Large intestine (tissue), 12 donors: ENCODE measurements at places on chromosomes 16 and 17. TPM values are rescaled to one million over a fixed set of nuclear protein-coding genes. Genes with fewer than 3 reads are reported as not detected.

DNA sequence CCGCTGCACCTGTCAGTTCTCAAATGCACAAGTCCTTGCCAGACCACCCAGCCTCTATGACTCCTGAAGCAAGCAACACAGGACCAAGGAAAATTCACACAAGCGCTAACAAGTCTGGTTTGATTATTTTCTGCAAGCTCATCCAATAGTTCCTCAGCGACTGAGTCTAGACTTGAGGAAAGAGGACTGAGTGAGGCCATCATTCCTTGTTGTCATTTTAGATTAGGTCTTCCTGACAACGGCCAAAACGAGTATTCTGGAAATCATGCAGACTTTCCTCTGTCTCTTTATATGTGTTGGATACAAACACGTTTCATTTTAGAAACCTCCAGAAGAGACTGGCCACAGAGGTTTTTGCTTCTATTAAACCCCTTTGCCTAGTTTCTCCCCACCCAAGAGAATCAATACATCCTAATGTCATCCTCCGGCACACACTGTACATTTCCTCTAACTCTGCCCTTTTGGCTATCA, 561 bp downstream of the CCDC47 start:
- peak; percentile 48 for DNase-seq

DNA sequence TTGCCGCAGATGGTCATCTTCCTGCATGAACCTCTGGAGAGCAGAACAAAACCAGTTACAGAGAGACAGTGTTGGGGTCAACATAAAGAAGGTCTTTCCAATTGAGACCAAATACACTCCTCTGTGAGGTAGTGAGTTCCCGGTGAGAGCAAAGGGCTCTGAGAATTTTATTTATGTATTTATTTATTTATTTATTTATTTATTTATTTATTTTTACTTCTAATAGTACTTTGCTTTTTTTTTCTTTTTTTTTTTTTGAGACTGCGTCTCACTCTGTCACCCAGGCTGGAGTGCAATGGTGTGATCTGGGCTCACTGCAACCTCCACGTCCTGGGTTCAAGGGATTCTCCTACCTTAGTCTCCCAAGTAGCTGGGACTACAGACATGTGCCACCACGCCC, 12.1 kb upstream of the COTL1 start:
- DNase-seq: no peak

Gene TBC1D3D
- polyA plus RNA-seq: not detected

- no peak for DNase-seq
Observed at GRCh38 chr17:77038884-77039555, 101.7 kb upstream of the SEC14L1 start.

DNA sequence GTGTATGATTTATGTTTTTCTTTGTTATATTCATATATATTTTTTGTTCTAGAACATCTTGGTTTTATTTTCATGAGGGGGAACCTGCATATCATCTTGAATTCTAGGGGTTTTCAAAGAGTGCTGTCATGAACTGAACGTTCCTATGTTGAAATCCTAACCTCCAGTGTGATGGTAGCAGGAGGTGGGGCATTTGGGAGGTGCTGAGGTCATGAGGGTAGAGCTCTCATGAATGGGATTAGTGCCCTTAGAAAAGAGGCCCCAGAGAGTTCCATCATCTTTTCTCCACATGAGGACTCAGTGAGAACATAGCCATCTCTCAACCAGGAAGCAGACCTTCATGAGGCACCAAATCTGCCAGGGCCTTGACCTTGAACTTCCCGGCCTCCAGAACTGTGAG, 34.6 kb upstream of the CCDC182 start:
- no peak for DNase-seq

DNA sequence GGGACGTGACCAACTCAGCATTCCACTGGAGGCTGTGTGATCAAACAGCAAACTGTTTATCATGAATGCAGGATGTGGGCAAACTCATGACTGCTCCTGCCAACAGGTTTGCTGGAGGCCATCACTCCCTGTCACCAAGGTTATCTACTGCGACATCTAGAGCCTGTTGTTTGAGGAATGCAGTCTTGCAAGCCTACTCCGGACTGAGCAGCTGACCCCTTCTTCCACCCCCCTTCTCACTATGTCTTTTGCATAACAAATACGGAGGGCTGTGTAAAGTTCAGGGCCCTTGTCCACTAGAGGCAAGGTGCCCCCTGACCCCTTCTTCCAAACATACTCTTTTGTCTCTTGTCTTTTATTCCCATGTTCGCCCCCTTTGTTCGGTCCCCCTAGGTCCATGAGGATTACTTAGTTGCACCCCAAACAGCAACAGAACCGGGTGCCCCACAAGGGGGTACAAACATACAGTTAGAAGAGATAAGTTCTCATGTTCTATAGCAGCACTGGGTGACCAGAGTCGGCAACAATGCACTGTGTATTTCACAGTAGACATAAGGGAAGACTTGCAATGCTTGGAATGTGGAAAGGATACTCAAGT, 28.7 kb downstream of the MEAK7 start:
- no peak for DNase-seq

Gene TEKT1
- polyA plus RNA-seq: 0.25 TPM

- no peak for DNase-seq
Observed at GRCh38 chr17:67509390-67510287, 132.6 kb downstream of the PITPNC1 start.

DNA sequence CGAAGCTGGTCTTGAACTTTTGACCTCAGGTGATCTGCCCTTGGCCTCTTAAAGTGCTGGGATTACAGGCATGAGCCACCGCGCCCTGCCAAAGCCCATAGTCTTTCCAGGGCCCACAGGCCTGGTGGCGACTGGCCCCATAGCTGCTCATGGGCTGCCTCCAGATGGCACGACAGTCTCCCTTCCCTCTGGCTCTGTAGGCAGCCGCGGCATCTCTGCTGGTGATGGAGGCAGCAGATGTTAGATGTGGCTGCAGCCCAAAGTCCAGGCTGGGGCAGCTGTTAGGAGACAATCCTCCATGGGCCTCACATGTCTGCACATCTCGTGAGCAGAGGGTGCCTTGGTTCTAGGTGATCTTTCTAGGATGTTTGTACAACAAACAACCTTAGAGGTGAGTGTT, 69.7 kb upstream of the DNAJA2 start:
- DNase-seq: no peak

- peak; percentile 90 for DNase-seq
Observed at GRCh38 chr17:35087731-35088355, 24.3 kb upstream of the RFFL start.

DNA sequence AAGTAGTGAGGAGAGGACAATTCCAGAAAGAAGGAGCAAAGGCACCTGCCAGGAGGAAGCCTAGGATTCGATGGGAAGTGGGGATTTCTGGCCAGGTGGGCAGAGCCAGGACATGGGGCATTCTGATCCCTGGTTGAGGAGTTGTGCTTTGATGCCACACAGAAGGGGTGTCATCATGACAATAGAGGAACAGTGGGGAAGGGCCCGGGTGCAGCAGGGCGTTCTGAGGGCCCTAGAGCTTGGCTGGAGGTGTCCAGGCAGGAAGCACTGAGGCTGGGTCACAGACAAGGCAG, 4.3 kb downstream of the EVPLL start:
- DNase-seq: no peak

- DNase-seq: no peak
Observed at GRCh38 chr17:65218261-65218660, 81.1 kb downstream of the RGS9 start.

- DNase-seq: no peak
Observed at GRCh38 chr16:27847030-27847550, 216.4 kb downstream of the GSG1L start.

Gene CDRT4
- polyA plus RNA-seq: 29.3 TPM

- no peak for DNase-seq
Observed at GRCh38 chr17:65230040-65230439, 92.9 kb downstream of the RGS9 start.

GRCh38 chr17:45889579-45889978, 4.8 kb upstream of the MAPT start:
- DNase-seq: no peak

DNA sequence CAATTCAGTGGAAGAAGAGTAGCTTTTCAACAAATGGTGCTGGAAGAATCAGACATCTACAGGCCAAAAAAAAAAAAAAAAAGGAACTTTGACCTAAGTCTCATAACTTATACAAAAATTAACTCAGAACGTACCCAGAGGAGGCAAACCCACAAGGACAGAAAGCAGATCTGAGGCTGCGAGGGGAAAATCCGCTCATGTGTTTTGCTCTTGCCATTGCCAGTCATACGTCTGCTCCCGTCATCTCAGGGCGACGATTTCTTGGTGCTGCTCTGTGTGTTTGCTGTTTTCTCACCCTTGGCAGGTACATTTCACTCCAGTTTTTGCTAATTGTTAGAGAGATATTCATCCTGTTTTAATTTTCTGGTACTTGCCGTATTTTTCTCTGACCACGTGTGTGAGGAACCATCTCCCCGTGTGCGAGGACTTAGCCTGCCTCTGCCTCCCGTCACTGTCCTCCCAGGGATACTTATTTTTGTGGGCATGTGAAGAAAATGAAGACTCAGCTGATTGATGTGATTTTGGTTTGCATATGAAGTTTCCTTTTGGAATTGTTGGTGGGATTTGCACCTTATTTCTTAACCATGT, 33.4 kb upstream of the ACSF3 start:
- no peak for DNase-seq

Gene ANKRD13B
- 8.2 TPM for polyA plus RNA-seq

Gene KREMEN2
- polyA plus RNA-seq: 0.66 TPM

- no peak for DNase-seq
Observed at GRCh38 chr17:36614933-36615332, 13.6 kb downstream of the MRM1 start.

DNA sequence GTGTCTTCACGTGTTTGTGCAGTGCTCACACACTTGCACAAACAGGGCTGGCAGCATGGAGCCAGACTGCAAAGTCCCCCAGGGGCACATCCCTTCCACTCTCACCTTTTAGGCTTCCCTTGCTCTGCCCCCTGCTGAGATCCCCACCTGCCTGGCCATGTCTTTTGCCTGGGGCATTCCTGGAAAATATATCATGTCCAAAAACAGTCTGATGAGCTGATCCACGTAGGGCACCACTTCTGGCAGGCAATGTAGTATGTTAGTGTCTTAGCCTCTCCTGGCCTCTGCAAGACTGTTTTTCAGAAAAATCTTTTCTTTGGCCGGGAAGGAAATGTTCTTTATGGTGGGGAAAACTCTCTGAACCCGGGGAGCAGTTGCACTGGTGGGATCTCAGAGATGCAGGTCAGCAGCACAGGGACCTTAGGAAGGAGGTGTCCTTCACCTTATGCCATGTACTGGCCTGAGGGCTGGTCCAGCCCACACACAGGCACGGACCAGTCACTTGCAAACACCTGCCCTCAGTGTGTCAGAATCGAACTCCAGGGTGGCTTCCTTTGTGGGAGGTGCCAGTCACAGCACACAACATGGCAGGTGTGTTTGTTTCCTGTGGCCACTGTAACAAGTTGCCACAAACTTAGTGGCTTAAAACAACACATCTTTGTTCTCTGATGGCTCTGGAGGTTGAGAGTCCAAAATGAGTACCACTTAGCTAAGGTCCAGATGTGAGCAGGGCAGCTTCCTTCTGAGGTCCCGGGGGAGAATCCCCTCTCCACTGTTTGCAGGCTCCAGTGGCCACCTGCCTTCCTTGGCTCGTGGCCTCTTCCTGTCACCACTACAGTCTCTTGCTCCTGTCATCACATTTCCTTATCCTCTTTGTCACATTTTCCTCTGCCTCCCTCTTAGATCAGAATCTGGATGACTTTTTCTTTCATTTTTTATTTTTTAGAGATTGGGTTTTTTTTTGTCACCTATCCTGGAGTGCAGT, 46.6 kb downstream of the MPRIP start:
- no peak for DNase-seq

- no peak for DNase-seq
Observed at GRCh38 chr17:11954936-11955335, 42.3 kb downstream of the ZNF18 start.

- DNase-seq: no peak
Observed at GRCh38 chr16:81831722-81832126, 52.6 kb downstream of the PLCG2 start.

GRCh38 chr17:39599004-39599664, 8.6 kb downstream of the NEUROD2 start:
- DNase-seq: no peak

DNA sequence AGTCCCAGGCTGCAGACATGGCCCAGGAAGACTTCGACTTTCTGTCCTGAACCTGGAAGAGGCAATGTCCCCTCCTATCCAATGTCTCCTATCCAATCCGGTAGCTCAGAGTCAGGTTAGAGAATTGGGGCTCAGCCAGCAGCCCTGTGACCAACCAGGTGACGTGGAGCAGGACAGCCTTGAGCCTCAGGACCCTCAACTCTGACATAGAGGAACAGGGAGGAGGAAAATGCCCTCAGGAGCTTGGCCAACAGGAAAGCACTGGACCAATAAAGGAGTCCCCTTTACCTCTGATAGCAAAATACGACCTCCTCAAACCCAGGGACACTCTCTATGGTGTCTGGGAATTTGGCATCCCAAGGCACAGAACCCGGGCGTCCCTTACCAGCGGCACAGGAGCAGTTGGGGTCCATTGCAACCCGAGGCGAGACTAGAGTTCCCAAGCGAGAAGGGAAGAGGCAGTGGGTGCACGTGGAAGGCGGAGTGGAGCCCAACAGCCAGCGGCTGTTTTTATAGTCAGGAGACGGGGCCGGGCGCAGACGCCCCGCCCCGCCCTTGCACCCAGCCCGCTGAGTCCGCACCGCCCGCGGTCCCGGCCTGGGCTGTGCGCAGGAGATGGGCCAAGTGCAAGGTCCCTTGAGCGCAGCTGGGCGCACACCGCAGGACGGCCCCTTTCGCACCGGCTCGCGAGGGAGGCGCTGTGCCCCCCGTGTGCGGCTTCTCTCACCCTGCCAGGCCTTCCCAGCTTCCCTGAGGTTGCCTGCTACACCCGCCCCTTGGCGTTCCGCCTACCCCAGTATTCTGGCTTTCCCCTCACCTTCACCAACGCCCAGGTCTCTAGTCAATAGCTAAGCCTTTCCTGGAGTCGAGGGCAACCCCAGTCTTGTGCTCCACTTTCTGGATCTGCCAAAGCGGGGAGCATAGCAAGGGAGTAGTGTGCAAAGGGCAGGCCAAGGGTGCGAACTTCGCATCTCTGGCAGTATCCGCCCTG, at the start of gene MT1G:
Gene MT1G (minus strand): TSS at position 485 of the 991 bp plus-strand sequence. CDS start 72 bp downstream, at position 413.
- peak; percentile 88 for DNase-seq

GRCh38 chr17:30334421-30334820, 564 bp upstream of the TMIGD1 start:
- no peak for DNase-seq

Gene KRT32
- not detected for polyA plus RNA-seq

Gene SLC25A39
- polyA plus RNA-seq: 111 TPM

DNA sequence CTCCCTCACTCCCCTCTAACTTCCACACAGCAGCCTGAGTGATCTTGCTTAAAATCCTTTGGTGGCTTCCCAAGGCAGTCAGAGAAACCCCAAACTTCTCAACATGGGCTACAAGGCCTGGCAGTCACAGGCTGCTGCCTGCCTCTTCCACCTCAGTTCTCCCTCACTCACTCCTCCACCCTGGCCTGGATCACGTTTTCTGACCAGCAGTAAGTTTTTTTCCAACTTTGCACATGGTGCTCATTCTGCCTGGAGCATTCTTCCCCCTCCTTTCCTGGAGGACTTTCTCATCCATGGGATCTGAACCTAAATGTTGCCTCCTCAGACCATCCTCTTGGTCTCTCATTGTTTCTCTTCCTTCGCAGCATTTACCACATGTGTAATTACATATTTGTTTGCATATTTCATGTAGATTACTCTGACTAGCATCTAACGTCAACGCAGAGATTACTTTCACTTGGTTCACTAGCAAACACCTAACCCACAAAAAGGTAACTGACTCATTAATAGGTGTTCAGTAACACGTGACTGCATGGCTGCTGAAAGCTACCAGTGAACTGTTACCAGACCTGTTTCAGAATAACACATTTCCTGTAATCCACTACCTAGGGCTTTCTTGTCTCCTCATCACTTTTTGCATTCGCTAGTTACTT, 17.1 kb downstream of the GNA13 start:
- no peak for DNase-seq

- DNase-seq: no peak
Observed at GRCh38 chr17:75853433-75853832, 1.7 kb downstream of the WBP2 start.
